A673 (cell line): ENCODE measurements at places on chromosomes 2 and 18.

GRCh38 chr2:54424555-54425163 is 31.5 kb upstream of the SPTBN1 start:
- no peak for DNase-seq

GRCh38 chr18:31498574-31499524 is 872 bp downstream of the DSG2 start:
- no peak for DNase-seq

DNA sequence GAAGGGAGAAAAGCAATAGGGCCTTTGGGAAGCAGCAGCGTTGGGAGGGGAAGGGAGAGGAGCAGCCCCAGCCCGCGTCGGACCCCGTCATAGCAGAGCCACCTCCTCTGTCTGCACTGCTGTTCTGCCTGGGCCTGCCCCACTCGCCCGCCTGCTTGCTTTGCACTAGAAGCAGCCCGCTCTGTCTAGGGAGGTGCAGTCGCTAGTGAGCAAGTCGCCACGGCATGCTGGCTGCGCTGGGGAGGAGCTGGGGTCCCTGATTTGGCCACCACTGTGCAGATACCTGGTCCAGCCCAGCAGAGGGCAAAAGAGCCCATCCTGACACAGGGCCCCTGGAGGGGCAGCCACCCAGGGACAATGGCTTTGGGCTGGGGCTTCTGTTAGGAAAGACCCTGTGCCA is 8.0 kb upstream of the TMEM214 start:
- no peak for DNase-seq

DNA sequence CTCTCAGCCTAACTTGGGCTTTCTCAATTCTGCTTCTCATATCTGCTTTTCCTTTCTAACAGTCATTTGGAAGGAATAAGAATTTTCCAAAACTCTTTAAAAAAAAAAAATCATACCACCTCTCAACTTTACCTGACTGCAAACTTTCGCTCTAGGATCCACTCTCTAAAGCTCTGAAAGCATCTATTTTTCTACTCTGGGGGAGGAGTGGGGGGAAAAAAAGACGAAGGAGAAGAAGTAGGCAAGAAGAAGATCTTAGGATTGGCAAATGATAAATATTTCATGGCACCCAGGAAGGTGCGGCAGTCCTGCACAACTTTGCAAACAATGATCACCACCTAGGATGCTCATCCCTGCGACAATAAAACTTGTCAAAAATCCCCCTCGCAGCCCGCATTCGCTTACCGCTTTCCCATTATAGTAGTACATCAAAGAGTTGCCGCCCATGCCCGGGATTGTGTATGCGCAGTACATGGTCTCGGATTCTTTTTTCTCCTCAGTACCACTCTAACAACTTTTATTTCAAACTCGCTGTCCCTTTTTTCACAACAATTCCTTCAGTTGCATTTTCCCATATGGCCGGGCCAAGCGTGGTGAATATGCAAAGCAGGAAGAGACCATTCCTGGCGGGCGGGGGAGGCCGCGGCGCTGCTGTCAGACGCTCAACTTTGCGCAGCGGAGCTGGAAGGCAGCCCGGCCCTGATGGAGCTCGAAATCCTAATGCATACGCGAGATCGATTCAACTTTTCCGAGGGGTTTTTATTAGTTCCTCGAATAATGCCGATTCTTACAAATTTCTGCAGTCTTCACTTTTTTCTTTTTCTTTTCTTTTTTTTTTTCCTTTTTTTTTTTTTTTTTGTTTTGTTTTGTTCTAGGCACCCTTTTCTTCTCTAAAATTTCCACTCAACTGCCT is 266.5 kb downstream of the TCF4 start:
- peak; percentile 96 for DNase-seq

GRCh38 chr2:48278590-48278989 is 251.4 kb upstream of the STON1 start:
- DNase-seq = no peak

DNA sequence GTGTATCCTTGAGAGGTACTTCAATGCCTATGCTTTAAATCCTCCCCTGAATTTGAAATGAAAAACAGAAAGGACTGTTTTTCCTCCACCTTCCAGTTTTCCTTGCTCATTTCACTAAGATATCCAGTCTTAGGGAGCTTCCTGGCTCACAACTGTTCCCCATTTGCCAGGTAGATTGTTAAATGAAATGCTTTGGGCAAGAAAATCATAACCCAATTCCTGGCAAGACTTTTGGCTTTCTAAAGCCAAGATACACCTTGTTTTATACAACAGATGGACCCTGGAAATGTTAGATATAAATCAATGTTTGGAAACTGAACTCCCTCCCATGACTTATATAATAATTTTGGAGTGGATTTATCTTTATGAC is 3.6 kb upstream of the CHMP3 start:
- DNase-seq = no peak

- DNase-seq = peak; percentile 7
Measured at GRCh38 chr18:35239314-35239713, 1.5 kb upstream of the ZNF397 start.

- DNase-seq = no peak
Measured at GRCh38 chr2:227826019-227826521, 12.4 kb downstream of the CCL20 start.

- no peak for DNase-seq
Measured at GRCh38 chr2:49296107-49296867, 142.0 kb upstream of the FSHR start.

DNA sequence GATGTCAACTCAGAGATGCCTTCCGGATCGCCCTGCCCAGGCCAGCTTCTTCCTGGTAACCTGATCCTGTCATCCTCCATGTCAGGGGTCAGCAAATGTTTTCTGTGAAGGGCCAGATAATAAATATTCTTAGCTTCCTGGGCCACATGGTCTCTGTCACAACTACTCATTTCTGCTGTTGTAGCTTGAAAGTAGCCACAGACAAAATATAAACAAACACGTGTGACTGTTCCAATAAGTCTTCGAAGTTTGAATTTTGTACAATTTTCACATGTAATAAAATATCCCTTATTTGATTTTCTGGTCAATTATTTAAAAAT is 35.8 kb downstream of the ANXA4 start:
- no peak for DNase-seq

- DNase-seq = no peak
Measured at GRCh38 chr18:64295839-64296238, 147.0 kb upstream of the LINC00305 start.

DNA sequence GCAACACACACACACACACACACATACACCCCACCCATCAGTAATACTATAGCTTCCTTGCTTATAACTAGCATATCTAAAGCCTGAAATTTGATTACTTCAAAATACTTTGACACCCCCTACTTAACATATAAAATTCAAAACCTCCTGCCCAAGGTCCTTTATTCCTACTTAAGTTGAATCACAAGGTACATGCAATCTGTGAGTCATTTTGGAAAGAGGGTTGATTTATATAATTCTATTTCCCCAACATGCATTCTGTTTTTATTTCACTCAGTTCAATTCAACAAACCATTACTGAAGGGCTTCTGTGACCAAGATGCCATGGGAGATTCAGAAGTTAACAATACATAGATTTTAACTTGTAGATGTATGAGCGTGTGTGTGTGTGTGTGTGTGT is 420.7 kb downstream of the METTL4 start:
- DNase-seq = no peak

DNA sequence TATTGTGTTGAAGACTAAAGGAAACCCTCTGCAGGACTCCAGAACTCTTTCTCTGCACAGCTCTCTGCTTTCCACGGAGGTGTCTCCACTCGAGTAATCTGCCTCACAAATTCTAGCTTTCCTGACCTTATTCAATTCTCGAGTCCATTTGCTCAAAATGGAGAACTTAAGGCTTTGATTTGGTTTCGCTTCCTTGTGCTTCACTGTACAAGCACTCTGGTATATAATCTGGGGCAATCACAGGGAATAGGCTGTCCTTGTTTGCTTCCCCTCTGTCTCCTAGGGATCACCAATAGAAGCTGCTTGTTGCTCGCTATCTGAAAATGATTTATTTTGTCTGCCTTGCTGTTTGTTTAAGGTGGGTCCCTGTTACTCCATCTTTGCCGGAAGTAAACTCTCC is 129.1 kb upstream of the DOCK10 start:
- DNase-seq = no peak

DNA sequence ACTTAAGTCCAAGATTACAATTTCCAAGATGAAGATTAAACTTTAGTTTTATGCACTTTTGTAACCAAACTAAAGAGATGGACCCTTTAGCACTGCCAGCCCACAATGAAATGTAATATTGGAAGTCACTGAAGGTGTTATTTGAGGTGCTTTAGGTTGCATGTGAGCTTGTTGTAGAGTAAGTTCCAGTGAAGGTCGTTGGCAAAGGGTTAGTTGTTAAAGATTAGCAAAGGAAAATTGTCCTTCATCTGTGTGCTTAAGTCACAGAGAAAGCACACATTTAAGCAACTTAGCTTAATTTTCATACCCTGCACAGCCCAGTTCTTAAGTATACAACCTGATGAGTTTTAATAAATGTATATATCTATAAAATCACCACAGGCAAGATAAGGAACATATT is 46.7 kb downstream of the MGAT5 start:
- DNase-seq = no peak

DNA sequence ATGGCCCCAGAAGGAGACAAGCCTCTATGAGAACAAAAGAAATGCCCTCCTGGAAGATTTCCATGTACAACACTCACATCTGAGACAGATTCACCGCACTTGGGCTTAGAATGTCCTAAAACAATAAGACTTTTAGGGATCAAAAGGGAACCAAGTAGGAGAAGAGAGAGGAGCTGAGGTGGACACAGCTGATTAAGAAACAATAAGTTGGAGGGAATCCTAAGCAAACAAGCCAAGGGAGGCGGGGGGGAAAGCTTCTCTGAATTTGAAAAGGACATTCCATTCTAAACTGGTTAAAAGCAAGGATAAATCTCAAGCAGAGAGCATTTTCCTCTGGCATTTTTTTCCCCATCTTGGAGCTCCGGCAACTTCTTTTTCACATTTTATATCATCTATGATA is 9.9 kb downstream of the ACVR1 start:
- no peak for DNase-seq
